Effector CD8-positive, alpha-beta T cell (primary cell): ENCODE measurements at places on chromosomes 5 and 9.

DNA sequence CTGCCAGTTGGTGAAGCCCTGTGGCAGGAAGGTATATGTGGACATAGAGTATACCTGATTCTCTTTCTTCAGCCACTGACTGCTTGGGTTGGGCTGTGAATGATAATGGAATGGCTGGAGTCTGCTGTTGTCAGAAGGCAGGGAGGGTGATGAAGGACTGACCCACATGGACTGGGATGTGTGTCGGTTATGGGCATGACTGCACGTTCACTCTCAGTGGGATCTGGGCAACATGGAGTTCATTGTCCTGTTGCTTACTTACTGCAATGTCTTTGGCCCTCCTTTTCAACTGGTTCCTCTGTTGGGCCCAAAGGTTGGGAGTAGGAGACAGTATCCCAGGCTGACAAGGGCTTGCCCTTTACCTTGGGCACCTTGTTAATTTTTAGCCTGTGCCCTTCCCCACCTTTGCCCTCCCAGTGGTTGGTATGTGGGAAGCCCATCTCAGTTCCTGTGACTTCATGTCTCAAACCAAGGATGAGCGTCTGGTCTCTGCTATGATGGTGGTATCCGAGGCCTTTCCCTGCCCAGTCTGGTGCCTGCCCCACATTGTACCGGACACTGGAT lies 34.6 kb downstream of the FAXDC2 start:
- DNase-seq = no peak

GRCh38 chr5:178784391-178784790 lies 53.9 kb upstream of the ZNF354A start:
- no peak for DNase-seq

- no peak for DNase-seq
These were observed 39.9 kb downstream of the DDX46 start for GRCh38 chr5:134798468-134798867.

DNA sequence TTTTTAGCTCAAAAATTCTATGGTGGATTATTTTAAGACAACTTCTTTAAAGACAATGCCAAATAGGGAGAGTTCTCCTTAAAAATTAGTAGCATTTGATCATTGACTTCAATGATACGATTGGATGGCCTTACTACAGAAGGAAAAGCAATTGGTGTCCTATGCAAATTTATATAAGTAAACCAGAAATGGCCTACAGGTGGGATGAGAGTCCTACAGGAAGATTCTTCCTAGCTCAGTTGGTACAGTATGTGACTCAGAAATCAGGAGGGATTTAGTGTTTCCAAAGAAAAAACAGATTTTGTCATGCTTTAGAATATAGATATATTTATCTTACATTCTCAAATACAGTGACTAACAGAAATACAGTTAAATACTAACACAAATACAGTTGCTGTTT lies 6.5 kb downstream of the ANKRA2 start:
- no peak for DNase-seq

- no peak for DNase-seq
These were observed 24.0 kb downstream of the NKD2 start for GRCh38 chr5:1032551-1033027.

GRCh38 chr5:152007653-152008335 lies 83.1 kb upstream of the GLRA1 start:
- no peak for DNase-seq

GRCh38 chr9:113898596-113898995 lies 22.5 kb downstream of the ZNF618 start:
- no peak for DNase-seq

DNA sequence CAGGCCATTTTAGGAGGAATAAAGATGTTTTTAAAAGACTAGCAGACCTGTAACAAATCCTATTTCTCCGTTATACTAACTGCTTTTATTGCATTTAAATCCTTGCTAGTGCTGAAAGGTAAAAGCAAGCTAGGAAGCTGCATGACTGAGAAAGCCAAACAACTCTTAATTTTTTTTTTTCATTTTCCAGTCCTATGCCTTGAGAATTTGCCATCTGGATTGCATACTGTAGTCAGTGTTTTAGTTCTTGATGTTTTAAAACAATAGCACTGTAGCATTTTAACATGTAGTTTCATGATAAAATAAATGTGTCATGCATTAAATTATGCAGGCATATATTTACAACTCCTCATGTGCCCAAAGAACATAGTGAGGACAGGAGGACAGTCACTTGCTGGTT lies 108.4 kb upstream of the FGF10 start:
- DNase-seq = no peak

DNA sequence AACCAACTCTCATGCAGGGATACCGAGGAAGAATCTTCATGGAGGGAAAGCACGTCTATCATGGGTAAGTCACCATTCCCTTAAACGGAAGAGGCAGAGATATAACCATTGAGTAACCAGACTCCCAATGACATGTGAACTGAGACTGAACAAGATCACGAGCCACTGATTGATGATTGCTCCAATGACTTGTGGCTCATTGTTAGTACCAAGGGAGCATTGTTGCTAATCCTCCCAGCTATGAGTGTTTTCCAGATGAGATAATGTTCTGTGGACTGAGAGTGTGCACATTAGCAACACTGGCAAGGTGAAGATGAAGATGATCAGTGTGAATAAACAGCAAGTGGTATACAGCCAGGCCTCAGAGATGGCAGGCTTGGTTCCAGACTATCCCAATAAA lies 219.2 kb upstream of the MAP3K1 start:
- DNase-seq = no peak

- DNase-seq = no peak
These were observed 8.5 kb upstream of the CCDC187 start for GRCh38 chr9:136312436-136312835.

GRCh38 chr5:91417219-91417618 lies 34.1 kb upstream of the ARRDC3 start:
- no peak for DNase-seq

DNA sequence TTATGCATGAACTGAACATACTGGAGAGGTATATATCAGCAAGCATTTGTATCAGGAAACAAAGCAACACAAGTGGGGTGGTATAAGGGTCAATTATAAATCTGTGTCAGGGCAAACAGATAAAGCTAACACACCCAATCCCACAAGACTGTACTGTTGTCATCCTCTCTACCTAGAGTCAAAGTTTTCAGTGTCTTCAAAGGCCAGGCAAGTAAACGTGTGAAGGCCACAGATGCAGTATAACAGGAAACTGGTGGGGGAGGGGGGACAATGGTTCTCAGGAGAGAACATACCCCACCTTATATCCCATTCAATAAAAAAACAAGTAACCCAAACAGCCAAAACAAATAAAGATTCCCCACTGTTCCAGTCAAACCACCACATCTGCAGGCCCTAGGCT lies 22.1 kb downstream of the ELP1 start:
- DNase-seq = no peak

DNA sequence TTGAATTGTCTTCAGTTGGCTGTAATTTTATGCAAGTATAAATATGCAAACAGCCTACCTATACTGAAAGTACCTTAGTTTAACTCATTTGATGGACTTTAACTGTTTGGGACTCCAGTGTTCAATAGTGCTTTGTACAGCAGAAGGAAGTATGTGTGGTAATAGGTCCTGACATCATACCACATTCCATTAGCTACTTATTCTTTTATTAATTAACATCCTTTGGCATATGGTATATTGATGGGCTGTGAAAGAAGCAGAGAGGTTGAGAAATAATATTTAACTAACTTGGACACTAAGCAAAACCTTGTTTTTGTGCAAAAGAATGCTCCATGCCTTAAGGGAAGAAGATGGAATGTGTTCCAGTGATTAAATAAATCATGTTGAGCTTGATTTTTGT lies 97.6 kb upstream of the SEMA6A start:
- no peak for DNase-seq

GRCh38 chr5:62780888-62781287 lies 202.3 kb downstream of the LRRC70 start:
- DNase-seq = no peak
